Activated T-helper 9 cell treated with anti-CD3 and anti-CD28 coated beads, Interleukin-2, amount 50 U/mL, for 16 hours (primary cell): ENCODE measurements at places on chromosomes 16 and 17.

DNA sequence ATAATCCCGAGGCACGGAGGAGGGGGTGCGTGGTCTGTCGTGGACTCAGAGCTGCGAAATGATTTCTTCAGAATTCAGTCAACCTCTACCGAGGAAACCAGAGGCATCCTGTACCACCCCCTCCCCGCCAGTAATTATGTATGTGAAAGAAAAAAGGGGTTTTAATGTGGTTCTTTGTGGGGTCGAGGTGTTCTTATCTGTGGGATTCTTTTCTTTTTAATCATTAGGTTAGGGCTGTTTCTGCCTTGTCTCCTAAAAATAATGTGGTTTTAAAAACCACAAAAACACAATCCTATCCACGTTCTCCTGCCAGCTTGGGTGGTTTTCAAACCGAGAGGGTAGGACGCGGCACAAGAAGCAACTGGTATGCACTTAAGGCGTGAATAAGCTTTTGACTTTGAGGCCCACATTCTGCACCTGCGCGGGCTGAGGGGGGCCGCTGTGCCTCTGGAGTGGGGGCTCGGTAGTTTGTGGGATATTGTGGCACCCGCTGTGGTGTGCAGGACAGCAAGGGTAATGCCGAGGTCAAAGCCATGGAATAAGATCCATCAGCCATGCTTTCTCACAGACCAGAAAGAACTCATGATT, 1.0 kb downstream of the SLC47A1 start:
- DNase-seq = no peak

- DNase-seq = no peak
Measured at GRCh38 chr16:27978876-27979275, 84.6 kb downstream of the GSG1L start.

- DNase-seq = no peak
Measured at GRCh38 chr16:70777973-70778406, 23.0 kb downstream of the VAC14 start.

DNA sequence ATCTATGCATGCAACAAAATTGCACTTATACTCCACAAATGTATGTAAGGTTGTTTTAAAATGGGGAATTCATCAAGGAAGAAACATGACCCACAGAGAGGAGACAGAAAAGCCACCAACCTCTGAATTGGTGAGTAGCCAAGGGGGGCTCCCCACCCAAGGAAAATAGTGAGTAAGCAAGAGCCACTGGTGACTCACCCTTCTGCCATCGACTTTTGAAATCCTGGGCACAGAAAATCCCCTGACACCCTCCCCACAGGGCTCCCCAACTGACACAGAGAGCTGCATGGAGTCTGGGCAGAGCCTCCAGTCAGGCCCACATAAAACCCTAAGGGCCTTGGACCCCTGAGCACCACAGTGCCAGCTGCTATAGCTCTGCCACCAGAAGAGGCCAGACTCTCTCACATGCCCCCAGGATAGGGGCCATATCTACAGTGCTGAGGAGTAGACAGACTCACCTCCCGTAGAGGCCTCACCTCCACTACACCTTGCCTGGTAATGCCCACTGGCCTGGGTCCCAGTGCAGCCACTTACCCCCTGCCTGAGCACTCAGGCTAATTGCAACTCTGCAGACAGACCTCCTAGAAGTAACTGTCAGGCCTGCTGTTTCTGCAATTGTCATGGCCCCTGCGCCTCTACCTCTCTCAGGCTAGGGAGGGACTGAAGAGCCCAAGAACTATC, 244.7 kb upstream of the WSB1 start:
- DNase-seq = no peak

- DNase-seq = no peak
Measured at GRCh38 chr17:44039829-44040635, 25.3 kb upstream of the TMEM101 start.

DNA sequence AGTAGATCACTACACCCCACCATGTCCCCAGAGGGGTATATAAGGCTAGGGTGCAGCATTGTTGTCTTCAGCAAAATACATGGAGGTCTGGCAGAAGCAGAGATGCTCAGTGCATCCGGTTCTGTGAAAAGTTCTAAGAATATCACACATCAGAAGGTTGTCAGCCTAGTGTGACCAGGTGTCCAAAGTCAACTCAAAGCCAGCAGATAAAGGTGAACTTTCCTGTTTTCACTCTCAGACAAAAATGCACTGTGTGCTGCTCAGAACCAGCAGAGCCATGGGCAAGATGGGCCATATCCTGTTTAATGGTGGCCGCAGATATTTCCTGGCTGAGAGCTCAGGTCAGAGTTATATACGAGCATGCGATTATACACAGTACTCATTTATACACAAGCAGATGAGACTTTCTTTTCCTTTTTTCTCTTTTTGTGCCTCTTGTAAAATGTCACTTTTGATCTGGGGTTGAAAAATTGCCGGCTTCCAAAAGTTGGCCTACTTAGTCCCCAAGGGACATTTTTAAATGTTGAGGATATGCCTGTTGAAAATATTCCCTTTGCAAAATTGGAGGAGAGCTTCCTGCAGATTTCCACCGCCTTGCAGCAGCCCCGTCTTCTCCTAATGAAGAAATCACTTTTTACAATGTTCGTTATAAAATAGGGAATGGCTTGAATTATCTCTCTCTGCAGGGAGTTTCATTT, 425.6 kb upstream of the SALL1 start:
- no peak for DNase-seq

DNA sequence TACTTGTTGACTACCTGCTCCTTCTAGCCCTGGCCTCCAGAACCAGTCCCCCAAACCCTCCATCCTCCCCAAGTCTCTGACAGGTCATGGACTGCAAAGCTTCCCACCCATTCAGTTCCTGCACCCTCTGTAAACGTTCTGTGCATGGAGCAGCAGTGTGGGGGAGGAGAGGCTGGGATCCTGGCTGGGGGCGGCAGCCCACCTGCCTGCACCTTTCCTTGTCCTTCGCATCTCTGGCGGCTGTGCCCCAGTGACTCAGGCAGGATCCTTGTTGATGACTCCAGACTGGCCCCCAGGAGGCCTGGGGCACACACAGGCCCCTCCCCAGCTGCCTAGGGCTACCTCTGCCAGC, 1.6 kb upstream of the PKMYT1 start:
- DNase-seq = no peak

DNA sequence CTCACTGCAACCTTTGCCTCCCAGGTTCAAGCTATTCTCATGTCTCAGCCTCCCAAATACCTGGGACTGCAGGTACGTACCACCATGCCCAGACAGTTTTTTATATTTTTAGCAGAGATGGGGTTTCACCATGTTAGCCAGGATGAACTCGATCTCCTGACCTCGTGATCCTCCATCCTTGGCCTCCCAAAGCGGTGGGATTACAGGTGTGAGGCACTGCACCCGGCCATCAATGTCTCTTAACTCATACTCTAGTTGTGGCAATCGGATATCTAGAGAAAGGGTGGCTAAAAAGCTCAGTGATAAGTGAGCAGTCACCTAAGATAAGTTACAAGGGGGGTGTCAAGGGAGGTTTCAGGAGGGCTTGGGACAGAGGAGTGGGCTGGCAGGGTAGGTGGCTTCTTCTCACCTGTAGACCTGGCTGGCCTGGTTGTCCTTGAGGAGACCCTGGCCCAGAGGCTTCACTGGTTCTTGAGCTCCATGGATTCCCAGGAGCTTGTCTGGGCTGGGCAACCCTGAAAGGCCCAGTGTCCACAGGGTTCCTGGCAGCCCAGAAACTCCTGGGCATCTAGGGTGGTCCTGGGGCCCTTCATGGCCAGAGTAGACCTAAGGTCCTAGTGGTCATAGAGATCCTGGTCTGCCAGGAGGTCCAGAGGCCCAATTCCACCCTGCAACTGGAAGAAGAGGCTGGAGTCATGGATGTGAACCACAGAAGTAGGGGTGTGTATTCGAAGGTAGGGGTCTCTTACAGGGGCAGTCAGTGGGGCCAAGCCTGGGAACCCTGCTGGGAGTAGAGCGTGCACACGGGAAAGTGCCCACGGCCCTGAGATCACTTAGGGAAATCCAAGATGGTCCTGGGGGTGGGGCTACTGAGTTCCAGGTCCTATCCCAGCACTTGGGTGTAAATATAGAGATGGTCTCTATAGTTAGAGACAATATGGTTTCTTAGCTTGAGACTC, 12.7 kb upstream of the IGFBP4 start:
- DNase-seq = no peak

DNA sequence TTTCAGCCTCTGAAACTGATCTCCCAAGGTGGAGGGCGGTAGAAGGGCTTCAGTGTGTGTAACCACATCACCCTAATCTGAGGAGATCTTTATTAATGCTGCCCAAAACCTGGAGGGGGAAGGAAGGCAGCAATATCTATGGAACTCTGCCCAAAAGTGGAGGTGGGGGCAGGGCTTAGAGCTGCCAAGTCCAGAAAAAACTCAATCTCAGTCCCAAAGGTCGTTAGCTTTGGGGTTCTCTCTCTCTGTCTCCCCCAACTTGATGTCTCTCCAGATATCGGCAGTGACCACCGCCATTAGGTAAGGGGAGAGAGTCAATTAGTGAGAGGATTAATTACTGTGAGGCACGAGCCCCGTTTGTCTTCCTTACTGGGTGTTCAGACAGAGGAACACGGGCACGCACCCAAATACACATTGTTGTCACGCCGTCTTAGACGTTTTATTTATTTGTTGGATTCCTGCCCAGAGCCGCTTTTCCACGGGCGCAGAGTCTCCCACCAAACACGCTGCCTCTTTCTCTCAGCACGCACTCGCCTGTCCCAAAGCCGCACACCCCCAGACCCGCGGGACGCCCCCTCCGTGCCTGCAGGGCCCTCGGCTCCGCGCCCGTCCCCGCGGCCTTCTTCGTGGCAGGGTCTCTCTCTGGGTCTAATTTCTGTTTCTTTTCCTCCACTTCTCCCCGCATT, 5.4 kb upstream of the LHX1 start:
- no peak for DNase-seq

DNA sequence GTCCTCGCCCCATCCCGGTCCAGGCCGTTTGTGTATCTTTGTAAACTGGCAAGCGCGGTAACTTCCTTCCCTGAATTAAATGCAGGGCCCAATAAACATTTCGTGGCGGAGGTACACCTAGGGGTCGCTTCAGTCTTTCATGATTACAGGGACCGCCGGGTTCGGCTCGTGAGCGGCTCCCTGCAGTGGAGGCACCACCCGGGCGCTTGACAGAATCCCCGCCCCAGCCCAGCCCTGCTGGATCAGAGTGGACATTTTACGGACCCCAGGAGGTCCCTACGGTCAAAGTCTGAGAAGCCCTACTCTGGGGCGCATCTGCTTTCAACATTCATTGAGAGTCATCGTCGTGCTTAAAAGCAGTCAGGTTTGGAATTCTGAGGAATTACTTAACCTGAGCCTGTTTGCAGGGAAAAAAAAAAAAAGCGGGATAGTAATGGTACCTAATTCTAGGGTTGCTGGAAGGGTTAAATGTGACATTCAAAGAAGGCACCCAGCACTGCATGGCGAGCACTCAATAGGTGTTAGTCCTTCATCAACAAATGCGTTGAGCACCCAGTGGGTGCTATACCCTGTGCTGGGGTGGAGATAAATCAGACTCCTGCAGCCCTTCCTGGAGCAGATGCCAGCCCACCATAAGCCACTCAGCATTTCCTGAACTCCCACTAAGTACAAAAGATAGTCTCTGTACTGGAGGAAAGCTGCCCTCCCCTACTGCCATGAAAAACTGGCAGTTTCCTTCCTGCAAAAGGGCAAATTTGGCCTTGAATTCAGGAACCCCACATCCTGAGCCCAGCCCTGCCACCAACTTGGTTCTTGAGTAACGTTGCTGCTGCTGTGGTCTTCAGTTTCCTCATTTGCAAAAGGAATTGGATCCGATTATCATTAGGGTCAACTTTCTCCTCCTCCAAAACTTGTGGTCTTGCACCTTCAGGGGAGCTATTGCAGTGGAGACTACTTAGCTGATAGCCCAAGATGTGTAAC, 658 bp upstream of the DUSP3 start:
- DNase-seq = no peak

DNA sequence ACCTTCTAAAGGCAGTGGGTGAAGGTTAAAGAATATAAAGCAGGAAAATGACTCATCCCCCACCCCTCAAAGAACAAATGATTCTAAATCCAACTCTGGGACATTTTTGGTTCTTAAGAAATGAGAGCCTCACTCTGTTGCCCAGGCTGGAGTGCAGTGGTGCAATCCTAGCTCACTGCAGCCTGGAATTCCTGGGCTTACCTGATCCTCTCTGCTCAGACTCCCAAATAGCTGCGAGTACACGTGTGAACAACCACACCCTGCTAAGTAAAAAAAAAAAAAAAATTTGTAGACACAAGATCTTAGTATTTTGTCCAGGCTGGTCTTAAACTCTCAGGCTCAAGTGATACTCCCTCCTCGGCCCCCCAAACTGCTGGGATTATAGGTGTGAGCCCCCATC, 298.8 kb upstream of the MAF start:
- no peak for DNase-seq

DNA sequence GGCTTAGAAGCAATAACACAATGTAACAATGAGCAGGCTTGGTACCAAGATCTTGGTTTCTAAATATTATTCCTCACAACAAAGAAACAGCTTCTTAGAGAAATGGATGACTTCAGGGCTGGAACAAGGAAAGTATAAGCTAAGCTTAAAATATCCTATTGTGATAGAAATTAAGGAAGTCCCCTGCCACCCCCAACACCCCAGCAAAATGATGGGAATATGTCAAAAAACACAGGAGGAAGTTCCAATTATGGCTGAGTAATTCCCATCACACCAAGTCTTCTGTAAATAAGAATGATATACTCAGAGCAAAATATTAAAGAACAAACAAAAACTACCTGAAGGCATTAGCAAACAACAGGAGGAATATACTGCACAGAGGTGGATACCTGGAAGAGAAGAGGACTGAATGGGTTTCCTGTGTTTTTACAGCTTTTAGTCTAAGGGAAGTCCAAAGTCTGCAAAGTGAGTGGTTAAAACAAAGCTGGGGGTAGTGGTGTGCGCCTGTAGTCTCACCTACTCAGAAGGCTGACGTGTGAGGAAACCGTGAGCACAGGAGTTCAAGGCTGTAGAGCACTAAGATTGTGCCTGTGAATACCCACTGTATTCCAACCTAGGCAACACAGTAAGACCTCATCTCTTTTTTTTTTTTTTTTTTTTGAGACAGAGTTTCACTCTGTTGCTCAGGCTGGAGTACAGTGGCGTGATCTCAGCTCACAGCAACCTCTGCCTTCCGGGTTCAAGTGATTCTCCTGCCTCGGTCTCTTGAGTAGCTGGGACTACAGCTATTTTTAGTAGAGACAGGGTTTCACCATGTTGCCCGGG, 17.1 kb upstream of the ATP6V0A1 start:
- no peak for DNase-seq

DNA sequence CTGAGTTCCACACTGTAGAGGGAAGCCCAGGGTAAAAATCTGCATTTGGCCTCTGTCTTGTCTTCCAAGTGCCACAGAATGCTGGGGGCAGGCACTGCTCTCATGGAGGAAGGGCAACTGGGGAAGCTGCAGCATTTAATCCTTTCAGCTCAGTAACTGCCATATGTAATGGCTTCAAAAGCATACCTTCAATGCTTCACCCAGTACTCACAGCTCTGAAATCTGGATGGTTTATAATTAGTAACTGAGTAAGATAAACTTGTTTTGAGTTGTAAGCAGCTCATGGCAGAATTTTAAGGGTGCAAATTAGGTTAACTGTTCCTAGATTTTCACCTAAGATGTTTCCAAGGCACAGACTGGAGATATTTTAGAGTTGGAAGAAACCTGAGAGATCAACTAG, 24.5 kb downstream of the PMP22 start:
- no peak for DNase-seq

- no peak for DNase-seq
Measured at GRCh38 chr17:37097154-37097553, 148.4 kb downstream of the AATF start.

- no peak for DNase-seq
Measured at GRCh38 chr17:66711401-66711800, 123.5 kb upstream of the CACNG5 start.
